Esophagus squamous epithelium (tissue), 5 donors: ENCODE measurements at places on chromosomes 12 and 14. TPM values are rescaled to one million over a fixed set of nuclear protein-coding genes. Genes with fewer than 3 reads are reported as not detected.

DNA sequence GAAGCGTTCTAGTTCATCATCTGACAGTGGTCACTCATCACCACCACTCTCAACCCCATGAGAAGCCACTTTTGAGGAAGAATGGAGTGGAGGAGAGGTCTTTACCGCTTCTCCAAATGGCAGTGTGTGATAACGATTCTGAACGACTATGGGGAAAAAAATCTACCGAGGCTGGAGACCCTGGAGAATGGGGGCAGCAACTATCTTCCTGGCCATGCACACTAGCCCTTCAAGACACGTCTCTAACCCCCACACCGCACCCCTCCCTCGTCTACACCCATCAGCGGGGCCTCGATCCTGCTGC lies 365 bp downstream of the ING4 start:
- DNase-seq, result no peak

DNA sequence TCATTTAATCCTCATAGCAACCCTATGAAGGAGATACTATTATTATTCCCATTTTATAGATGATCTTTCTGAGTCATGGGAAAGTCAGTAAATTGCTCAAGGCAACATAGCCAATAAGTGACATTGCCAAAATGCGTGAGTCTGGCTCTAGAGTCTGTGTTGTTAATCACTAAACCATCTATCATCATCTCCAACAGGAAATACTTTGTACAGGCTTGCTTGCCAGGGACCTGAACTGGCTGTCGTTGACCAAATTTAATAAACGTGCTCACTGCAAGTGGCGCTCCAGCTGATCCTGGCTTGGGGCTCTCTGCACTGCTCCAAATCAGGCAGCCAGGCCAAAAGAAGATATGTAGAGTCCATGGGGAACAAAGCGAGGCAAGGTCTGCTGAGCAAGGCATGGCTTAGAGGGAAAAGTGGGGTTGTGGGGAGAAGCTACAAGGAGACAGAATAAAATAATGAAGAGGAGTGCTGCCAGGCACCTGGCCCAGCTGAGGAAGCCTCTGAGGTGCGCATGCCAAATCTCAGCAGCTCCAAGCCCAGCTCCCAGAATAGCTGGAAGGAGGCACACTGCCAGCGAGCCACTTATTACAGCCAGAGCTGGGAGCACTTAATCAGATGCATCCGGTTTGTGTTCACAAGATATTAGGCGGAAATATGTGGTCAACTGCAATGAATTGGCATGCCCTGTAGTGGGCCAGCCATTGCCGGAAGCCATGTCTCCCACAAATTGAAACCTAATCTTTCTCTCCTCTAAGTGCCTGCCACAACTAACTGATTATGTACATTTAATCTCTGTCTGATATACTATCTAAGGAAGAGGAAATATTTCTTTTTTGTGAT lies 43.3 kb upstream of the PTPRO start:
- DNase-seq, result no peak

DNA sequence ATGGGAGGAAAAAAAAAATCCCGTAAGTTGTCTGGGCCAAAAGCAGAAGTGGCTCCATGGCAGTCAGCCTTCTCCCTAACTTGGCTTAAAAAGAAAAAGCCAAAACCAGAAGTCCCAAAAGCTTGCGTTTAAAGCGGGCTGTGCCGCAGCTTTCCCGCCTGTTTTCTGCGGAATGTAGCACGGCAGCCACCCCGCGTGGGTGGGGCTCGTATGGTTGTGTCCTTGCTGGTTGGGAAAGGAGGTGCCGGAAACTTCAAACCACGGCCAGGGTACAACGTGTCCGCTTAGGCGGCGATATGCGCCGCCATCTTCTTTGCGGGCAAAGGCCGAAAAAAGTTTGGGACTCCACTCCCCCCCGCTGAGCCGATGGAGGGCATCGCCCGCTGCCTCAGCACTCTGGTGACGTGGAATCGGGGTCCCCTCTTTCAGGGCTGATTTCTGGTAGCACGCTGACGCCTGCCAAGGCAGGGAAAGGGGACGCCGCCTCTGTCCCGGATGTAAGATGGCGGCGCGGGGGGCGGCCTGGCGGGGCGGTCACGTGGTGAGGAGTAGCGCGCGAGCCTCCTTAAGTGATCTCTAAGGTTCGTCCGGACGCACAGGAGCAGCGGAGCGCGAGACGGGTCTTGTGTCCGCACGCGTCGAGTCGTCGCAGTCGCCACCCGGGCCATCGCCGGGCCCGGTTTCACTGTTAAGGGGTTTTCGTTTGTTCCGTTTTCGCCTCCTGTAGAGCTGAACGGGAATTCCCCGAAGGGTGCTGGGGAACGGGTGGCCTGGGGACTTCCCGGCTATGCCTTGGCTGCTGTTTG lies 135.8 kb downstream of the MON2 start:
- DNase-seq, result peak; percentile 66

DNA sequence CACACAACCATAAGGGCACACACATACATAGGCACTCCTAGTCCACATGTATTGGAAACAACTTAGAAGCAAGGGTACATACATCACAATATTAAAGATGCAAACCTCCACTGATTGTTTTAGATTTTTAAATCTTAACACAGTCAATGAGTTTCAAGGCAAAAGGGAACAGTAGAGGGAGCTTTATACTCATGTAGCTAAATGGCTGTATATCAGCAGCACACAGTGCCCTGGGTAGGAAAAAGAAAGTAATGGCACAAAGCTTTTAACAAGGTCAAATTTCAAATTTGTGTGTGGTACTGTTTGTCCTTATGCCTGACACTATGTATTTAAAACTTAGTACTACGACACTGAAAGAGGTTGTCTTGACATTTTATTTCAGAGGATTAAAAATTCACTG lies 262.0 kb downstream of the MED13L start:
- DNase-seq, result no peak

Gene NELL2
- 0.23 TPM for total RNA-seq

- no peak for DNase-seq
Observed at GRCh38 chr14:34372786-34373185, 89.3 kb downstream of the SPTSSA start.
